AG09319 (cell line): ENCODE measurements at places on chromosomes 4 and X.

DNA sequence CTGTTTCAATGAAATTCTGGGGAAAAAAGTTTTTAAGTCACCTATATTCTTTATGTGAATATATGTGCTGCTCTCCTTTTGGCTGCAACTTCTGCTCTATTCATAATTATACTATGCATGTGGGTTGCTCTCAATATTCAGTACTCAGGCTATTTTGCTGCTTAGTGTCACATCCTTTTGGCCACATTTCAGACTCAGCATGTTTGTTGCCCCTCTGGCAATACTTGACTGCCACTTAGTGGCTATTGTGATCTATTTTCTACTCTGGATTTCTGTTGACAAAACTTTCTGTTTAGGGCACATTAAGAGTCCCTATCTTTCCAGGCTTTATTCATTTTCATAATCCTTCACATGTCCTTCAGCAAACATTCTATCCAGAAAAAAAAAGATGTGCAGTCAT lies 15.8 kb upstream of the CT45A1 start:
- DNase-seq: no peak

- DNase-seq: no peak
These were observed 29.4 kb upstream of the KLHL2 start for GRCh38 chr4:165177725-165178666.

GRCh38 chrX:24646006-24646405 lies 1.1 kb downstream of the PCYT1B start:
- no peak for DNase-seq

- no peak for DNase-seq
These were observed 241.0 kb upstream of the ANKRD50 start for GRCh38 chr4:124953486-124953885.

- no peak for DNase-seq
These were observed 11.3 kb upstream of the BTC start for GRCh38 chr4:74805601-74806000.

DNA sequence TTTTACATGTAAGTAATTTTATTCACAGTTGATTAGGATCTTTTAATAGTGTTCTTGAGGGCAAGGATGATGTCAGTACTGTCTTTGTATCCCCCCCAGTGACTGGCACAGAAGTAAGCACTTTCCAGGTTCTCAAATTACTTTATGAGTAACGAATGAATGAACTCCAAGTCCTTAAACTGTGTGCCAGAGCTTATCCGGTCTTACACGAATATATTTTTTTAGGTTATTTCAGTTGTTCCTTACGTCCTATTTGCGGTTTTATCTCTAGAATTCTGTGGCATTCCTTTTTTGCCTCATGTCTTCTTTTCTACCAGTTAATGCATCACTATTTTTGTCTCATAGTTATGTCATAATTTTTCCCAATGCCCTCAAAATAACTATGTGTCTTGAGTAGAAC lies 106.9 kb upstream of the MID1IP1 start:
- no peak for DNase-seq

GRCh38 chrX:2516623-2517022 lies 15.8 kb upstream of the DHRSX start:
- no peak for DNase-seq

- no peak for DNase-seq
These were observed 17.0 kb upstream of the SLAIN2 start for GRCh38 chr4:48324281-48324680.

GRCh38 chr4:28774344-28774743 lies 1913.7 kb downstream of the STIM2 start:
- DNase-seq: no peak

DNA sequence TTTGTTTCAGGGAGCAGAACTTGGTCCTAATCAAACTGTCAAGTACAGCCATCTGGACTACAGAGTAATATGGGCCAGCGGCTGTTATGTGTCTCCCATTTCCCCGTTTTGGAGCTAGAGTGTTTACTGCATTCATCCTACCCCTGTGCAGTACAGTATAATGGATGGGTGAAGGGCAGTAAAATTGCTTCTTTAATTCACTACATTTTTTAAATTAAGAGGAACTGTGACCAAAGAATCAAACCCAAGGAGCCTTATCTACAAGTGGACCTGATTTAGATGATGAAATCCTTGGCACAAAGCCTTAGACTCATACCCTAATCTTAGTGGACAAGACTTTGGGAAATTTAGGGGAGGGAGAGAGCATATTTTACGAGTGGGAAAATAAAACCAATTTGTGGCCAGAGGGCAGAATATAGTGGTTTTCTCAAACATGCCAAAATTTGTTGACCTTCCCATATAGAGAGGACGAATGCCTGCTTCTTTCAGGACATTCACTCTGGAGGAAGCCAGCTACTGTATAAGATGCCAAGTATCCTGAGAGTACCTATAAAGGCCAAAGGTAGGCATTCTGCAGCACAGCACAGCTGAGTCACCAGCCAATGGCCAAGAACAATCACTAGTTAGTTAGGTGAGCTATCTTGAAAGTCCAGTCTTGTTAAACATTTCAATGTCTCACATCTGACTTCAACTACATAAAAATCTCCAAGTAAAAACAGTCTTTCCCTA lies 253.8 kb upstream of the KCNIP4 start:
- DNase-seq: no peak

- no peak for DNase-seq
These were observed 41.2 kb downstream of the ANXA5 start for GRCh38 chr4:121655320-121656268.

- no peak for DNase-seq
These were observed 63.8 kb upstream of the ENPP6 start for GRCh38 chr4:184281231-184282139.

DNA sequence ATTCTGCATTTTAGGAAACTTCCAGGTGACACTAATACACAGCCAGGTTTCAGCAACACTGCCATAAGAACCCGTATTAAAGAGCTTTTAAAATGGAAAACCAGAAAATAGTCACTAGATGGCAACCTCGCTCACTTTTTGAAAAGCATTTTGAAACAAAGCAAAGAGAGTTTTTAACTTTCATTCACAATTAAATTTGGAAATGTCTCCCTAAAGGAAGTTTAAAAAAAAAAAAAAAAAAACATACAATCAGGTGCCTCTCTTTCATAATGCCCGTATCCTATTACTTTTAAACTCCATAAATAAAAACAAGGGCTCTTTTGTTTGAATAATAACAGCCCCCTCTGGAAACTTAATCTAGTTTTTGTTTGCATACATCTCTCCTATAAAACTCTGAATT lies 20.3 kb downstream of the MEPE start:
- DNase-seq: no peak

- no peak for DNase-seq
These were observed 2.1 kb upstream of the DIAPH2 start for GRCh38 chrX:96682516-96682915.

DNA sequence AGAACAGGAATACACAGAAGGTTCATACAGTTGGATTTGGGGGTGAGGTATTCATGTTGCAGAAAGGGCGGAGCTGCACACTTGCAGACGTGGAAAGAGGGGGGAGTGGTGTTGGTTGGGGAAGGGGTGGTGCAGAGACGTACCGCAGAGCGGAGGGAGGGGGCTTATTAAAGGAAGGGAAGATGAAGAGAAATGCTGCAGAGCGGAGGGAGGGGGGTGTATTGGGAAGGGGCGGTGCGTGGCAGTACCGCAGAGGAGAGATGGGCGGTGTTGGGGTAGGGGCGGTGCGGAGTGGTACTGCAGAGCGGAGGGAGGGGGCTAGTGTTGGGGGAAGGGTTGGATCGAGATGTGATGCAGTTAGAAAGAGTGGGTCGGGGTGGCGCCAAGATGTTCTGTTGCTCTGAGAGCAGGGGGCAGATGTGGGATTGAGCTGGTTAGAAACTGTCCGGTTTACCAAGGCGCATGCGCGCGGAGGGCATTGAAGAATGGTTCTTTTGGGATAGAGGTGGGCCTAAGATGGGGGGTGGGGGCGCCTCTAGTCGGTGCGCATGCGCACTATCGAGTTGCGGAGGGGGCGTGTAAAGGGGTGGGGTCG lies 900 bp downstream of the TRO start:
- peak; percentile 62 for DNase-seq

GRCh38 chr4:70538869-70539268 lies 20.5 kb downstream of the AMTN start:
- no peak for DNase-seq

GRCh38 chr4:91758487-91758886 lies 545.3 kb upstream of the GRID2 start:
- no peak for DNase-seq
